ENCODE measurements at places on chromosomes 5 and 9.
A peak's percentile ranks its signal among the peaks of the same experiment; 100 is the strongest.

DNA sequence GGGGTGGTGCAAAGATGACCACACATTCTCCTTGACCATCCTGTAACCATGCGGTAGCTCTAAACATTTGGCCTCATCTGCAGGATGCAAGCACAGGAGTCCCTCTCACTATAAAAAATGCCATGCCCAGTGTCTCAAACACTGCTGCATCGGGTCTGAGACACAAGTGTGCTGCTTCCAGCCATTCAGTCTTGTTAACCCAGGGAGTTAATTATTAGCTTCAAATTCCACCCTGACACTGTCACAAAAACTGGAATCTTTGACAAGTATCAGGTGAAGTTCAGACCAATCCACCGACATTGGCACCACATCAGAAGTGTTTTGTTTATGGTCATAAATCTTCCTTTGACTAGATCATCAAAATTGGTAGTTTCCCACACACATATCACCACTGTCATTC lies 119.1 kb upstream of the RASEF start:
- no peak for DNase-seq

GRCh38 chr9:105877721-105878120 lies 183.4 kb downstream of the TMEM38B start:
- DNase-seq: no peak

GRCh38 chr5:174337276-174338184 lies 292.0 kb downstream of the NSG2 start:
- DNase-seq: no peak

DNA sequence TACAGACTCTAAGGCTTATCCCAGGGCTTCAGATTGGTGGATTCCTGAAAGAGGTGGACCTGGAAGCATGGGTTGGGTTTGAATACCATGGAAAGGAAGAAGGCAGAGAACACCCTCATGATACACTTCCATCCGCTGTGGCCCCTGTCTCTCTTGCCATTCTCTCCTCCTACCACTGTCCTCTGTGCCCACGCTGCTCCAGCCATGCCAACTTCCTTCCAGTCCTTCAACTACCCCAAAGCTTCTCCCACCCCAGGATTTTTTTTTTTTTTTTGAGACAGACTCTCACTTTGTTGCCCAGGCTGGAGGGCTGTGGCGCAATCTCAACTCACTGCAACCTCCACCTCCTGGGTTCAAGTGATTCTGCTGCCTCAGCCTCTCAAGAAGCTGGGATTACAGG lies 1.7 kb upstream of the SPARC start:
- DNase-seq: no peak

DNA sequence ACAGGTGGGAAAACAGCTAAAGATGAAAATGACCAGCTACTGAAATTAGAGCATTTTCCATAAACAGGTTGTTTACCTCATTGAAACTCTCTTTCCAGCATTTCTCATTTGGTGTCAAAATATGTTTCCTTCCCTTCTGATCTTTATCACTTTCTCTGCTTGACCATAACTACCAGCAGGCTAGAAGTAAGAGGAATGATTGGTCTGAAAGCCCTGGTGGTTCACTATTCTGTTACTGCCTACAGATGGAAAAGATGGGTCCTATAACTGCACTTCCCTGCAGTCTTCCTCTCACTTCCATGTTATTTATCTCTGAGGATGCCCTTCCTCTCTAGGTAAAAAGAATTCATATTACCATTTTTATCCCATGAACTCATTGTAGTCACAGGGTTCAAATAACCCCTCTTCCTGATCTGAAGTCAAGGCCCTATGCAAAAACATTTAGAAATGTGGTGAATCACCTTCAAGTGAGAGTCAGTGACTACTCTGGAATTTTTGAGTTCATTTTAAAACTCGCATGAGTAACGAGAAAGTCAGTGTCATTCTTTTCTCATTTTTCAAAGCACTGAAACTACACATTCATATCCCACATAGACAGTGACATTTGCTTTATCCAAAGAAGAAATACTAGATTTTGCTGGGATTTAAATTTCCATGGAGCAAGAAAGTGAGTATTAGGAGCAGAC lies 51.7 kb downstream of the ZNF474 start:
- DNase-seq: no peak

- no peak for DNase-seq
Observed at GRCh38 chr5:132491368-132492364, 1.1 kb upstream of the IRF1 start.

- DNase-seq: no peak
Observed at GRCh38 chr5:103461243-103461642, 101.3 kb downstream of the NUDT12 start.

- DNase-seq: no peak
Observed at GRCh38 chr5:124678922-124679519, 67.4 kb downstream of the ZNF608 start.

GRCh38 chr9:117703537-117703936 lies 666 bp upstream of the TLR4 start:
- no peak for DNase-seq

GRCh38 chr9:124784509-124784908 lies 7.6 kb downstream of the OLFML2A start:
- no peak for DNase-seq

GRCh38 chr5:138701678-138702077 lies 51.5 kb upstream of the CTNNA1 start:
- DNase-seq: no peak

DNA sequence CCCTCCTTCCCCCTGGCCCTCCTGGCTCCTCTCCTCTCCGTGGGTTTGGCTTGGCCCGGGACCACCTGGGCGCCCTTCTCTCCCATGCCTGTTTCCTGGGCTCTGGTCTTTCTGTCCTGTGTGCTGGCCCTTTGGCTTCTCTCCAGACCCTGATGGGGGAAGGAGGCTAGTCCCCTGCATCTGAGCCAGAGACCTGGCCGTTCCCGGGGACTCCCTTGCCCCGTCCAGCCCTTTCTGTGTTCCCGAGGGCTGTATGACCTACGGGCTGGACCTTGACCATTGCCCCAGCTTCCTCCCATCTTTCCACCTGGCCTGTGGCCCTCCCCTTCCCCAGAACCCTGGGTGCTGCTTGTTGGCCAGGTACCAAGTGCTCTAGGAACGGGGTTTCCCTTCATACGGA lies 8.4 kb downstream of the NELFB start:
- no peak for DNase-seq

DNA sequence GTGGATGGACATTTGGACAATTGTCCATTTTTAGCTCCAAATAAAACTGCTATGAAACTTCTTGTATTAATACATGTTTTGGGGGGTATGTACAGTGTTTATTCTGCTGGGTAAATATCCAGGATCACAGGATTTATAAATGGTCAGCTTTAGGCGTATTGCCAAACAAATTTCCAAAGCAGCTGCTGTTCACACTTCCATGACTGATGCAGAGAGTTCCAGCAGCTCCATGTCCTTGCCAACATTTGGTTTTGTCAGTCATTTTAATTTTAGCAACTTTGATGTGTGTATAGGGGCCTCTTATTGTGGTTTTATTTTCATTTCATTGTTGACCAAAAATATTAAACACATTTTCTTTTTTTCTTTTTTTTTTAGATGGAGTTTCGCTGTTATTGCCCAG lies 9.8 kb upstream of the SUSD1 start:
- DNase-seq: no peak

DNA sequence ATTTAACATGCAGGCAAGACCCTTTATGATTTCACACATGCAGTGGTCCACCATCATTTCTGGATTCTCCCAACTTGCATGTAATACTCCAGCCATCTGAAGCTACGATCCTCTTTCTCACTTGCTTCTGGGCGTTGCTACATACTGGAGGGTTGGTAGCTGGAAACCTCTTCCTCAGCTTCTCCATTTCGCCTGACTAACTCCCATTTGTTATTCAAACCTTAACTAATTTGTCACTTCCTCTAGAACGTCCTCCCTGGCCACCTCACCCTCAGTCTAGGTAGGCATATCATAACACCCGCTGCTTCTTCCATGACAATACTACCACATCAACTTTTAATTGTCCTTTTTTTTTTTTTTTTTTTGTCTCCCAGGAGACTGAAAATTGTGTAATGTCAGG lies 72.6 kb upstream of the EQTN start:
- DNase-seq: no peak

GRCh38 chr9:82188817-82189216 lies 200.2 kb downstream of the SPATA31D1 start:
- no peak for DNase-seq

DNA sequence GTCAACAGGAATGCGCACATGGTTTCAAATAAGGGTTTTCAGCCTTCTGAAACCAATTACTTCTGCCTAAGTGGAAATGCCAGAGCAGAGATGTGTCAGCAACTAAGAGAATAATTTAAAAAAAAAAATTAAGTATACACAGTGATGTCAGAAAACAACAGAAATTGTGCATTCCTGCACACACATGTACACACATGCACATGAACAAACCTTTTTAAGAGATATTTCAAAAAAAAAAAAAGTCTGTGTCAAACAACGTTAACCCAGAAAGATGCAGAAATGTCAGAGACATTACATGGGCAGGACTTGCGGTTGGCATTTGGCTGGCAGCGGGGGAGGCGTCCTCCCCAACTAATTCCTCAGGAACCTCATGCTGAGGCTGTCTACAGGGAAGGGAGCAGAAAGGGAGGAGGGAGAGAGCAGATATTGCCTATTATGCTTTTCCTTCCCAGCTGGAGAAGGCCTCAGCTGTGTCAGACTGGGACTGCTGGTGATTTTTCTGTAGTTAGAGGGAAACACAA lies 536.9 kb upstream of the WWC1 start:
- DNase-seq: no peak

DNA sequence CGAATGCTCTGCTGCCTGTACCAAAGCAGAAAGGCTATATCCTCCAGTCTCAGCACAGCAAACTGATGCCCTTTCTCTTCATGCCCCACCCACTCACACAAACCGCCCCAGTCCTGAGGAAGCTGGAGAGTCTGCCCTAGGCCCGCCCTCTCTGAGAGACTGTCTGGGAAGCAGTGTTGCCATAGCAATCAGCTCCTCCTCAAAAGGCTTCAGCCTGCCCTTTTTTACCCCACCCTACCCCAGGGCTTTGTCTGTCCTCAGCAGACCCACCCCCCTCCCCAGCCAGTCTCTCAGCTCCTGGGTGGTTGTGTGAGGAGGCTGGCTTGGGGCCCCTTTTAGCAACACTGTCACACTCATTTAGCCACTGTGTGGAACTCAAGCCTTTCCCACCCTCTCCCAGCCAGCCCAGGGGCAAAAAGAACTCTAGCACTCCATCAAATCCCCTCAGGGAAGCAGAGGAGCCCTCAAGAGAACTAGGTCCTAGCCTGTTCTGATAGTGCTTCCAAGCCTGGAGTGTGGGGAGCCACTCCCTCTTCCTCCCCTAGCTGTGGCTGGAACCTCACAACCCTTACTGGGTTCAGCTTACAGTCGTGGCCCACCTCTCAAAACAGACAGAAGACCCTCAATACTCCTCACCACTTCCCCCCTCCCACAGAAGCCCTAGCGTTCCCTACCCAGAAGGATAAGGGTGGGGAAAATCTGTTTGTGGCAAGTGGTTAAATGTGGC lies 1.4 kb downstream of the ATOSB start:
- DNase-seq: peak; percentile 80

DNA sequence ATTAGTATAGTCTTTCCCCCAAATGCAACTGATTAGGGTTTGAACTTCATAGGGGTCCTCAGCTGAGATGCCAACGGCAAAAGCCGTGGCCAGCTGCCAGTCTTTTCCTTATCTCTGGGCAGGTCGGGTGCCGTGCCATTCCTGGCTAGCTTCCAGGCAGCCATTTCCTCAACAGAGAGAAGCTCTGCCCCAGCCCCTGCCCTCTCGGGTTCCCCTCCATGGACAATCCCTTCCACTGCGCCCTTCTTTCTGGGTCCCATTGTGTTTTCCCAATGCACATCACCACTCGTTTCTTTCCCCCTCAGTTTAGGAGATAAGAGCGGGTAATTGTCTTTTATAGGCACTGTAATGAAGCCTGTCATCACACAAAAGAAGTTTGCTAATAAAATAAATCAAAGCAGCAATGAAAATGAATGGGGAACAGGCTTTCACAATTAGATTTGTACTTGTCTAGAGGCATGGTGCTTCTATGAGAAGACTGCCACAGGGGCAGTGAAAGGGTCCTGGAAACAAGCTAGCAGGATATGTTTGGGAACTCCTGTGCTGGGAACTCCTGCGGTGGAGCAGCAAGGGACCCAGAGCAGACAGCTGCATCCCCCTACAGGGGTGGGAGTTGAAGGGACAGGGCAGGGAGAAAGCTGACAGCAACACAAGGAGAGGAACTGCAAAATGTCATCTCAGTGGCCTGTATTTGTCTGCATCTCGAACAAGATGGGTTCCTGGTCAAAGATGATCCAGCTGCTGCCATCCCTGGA lies 48.0 kb upstream of the SAP30L start:
- DNase-seq: no peak

DNA sequence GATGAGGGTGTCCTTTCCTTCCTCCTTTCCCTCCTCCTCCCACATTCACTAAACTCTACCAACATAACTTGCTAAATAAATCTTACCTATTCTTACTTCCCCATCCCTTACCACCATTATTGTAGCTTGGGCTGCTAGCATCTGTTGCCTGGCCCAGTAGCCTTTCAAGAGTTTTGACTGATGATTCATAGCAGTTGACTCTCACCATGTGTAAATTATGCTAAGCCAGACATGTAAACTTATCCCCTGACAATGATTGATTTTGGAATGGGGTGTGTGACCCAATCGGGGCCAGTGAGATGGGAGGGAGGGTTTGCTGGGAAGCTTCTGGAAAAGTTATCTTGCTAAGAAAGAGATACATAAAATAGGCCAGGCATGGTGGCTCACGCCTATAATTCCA lies 161.8 kb upstream of the SPRY4 start:
- no peak for DNase-seq

DNA sequence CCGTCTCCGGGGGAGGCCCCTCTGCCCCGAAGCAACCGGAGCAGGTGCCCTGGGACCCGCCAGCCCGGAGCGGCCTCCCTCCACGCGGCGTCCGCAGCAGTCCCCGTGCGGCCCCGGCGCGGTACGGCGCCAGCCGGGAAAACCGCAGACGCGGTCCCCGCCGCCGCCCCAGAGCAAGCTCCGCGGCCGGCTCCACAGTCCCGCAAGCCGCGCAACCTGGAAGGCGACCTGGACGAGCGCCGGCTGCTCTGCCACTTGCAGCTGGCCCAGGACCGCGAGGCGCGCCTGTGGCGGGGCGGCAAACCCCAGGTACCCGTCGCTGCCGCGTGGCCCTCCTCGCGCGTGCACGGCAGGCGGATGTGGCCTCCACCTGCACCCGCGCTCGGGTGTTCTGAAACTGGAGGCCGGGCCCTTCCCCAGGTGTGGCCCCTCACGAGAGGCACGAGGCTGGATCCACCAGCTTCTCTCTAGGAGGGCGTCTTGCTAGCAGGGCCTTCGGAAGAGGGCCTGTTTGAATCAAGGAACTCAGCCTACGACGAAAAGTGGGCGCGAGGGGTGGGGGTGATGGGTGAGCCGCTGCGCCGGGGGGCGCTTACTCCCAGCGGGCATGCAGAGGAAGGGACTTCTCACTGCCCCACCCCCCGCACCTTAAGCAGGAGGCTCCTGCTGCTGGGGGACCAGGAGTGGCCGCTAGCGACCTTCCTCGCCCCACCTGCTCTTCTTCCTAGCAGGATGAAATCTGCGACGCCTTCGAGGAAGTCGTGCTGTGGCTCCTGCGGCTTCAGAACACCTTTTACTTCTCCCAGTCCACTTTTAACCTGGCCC lies 602 bp downstream of the CCNI2 start:
- no peak for DNase-seq

Data from nucleus accumbens (tissue), 56 donors.